ENCODE measurements at places on chromosomes 5 and 9.

DNA sequence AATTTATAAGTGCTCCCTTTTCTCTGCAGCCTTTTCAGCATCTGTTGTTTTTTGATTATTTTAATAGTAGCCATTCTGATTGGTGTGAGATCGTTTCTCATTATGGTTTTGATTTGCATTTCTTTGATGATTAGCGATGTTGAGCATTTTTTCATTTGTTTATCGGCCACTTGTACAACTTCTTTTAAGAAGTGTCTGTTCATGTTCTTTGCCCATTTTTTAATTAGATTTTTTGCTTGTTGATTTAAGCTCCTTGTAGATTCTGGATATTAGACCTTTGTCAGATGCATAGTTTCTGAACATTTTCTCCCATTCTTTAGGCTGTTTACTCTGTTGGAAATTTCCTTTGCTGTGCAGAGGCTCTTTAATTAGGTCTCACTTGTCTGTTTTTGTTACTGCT, 46.3 kb downstream of the FYB1 start:
- DNase-seq = no peak

DNA sequence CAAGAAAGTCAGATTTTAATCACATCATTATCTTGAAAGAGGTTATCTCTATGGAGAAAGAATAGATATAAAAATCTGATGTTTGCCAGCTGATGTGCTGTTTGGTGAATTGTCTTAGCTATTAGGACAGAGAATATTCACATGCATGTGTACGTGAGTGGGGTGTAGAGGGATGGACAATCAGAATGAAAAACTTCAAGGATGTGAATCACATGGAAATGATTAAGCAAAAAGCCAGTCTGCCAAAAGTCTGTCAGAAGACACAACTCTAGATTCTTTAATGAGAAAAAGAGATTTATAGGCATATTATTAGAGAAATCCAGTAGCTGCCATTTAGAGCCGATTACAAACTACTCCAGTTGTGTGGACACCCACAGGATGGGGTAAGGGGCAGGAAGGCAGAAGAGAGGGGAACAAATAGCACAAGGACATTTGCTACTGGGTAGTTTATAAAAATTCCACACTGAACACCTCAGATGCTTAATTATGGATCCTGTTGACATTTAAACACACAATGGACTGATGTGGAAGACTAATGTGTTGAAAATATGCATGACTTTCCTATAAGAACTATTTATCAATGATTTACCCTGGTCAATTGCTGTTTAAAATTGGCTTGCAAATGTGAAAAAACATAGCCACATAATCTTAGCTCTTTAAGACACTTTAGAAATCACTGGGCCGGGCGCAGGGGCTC, 127.4 kb downstream of the PTTG1 start:
- peak; percentile 37 for DNase-seq

GRCh38 chr5:53425687-53426511, 54.5 kb upstream of the FST start:
- peak; percentile 81 for DNase-seq

DNA sequence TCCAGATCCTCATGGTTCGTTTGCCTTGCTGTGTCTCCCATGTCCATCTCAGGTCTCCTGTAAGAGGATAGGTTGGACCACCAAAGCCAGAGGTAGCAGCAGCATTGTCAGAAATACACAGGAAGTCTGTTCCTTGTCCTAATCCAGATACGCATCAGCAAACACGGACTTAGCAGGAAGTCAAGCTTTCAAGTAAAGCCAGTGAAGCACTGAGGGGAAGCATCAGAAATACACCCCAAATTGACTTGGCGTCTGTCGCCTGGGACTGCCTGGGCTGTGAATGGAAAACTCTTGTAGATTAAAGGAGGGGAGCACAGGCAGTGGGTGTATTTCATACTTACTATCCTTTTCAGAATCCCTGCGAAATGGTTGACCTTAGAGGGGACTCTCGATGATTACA, 171.3 kb downstream of the PSAT1 start:
- DNase-seq = no peak

DNA sequence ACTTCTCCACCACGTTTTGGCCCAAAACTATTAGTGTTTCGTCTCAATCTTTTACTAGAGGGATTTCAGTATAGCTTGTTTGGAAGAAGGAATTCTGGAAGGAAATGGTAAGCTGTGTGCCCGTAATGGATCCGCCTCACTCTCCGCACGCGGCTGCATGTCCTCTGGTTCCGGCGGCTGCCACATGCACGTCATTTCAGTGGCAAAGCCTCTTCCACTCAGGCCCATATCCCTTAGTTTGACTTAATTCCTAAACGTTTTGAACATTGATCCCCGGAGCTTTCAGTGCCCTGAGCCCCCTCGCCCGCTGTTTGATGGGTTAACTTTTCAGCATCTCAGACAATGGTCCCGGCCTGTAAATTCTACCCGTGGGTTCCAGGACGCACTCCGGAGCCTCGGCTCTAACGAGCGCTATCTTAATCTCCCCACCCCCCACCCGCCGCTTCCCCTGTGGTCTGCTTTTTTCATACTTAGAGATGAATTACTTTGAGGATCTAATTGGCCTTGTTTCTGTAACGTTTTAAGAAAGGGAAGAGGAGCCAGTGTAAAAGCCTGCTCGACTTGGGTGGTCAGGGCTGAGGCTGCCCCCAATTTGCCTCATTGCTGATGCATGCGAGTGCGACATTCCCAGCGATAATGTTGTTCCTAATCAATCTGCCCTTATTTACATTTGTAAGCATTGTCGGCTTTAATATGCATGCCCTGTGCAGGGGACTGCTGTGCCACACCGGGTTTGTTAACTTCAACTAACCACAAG, 4.6 kb downstream of the PTCH1 start:
- no peak for DNase-seq

DNA sequence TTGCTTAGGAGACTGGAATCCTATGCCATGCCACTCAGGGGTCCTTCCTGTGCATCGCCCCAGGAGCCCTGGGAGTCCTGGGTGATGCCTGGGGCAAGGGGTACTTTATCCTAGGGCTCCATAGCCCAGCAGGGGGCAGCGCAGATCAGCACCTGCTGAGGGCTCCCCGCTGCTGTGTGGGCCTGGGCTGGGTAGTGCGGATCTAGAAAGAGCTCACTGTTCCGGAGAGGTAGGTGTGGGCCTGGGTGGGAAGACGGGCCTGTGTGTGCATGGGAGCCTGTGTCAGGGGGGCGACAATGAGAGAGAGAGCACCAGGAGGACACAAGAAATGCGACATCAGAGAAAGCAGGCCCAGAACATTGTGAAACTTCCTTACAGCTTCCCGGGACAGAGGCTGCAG, 11.4 kb upstream of the DAB2IP start:
- no peak for DNase-seq

DNA sequence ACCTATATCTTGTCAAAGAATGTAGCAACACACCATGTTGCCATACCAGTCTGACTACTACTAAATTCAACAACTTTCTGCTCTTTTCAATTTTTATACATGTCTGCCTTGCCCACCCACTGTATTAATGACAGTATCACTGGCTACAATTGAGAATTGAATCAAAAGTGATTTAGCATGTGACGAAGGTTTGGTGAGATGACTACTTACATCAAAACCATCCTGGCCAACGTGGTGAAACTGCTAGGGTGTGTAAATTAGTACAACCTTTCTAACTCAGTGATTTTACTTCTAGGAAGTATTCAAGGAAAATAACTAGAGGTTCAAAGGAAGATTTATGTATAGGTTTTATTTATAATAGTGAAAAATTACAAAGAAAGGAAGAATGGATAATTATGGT, 109.8 kb downstream of the UNC13B start:
- DNase-seq = no peak

DNA sequence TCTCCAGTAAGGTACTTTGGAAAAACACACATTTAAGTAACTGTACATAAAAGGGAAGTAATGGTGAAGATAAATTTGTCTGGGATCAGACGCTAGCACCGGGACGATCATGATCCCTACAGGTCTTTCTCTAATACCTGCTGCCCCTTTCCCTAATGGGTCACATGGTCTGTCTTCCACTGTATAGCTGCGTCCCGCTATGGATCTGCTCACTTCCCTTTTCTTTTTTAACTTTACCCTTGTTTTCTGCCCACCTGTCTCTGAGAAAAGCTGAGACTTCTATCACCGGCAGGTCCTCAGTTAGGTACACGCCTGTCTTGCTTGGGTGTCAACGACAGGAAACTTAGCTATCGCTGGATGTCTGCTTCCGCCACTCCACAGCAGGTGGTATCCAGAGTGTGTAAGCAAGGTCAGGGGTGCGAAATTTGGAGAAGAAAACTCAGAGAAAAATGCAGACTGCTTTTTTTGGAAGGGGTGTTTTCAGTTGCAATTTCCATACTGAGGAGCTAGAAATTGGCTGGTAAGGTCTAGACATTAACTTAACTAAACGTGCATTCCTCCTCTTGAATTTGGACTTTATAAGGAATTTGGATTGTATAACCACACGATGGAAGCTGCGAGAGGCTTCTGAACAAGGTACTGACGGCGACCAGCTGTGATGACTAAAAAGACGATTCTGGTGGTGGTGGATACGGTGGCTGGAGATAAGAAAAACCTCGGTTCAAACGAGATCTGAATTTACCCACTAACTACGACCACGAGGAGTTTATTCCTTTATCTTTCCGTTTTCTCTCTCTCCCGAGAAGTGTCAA, 1.1 kb upstream of the ICE1 start:
- peak; percentile 25 for DNase-seq

DNA sequence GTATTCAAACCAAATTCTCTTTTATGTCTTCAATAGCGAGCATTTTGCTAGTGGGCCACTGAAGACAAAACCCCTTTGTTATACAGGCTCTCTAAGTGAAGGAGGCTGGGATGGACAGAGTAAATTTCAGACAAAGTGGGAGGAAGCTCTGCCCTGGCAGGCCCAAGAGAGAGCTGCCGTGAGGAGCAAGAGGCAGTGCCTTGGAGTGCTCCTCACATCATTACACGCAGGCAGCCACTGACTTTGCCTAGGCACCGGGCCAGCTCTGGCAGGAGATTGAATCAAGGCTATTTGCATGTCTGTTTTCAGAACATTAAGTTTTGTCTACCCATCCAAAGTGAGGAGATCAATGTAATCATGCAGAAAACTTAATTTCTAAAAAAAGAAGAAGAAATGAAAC, 167.7 kb downstream of the CCDC192 start:
- peak; percentile 77 for DNase-seq

DNA sequence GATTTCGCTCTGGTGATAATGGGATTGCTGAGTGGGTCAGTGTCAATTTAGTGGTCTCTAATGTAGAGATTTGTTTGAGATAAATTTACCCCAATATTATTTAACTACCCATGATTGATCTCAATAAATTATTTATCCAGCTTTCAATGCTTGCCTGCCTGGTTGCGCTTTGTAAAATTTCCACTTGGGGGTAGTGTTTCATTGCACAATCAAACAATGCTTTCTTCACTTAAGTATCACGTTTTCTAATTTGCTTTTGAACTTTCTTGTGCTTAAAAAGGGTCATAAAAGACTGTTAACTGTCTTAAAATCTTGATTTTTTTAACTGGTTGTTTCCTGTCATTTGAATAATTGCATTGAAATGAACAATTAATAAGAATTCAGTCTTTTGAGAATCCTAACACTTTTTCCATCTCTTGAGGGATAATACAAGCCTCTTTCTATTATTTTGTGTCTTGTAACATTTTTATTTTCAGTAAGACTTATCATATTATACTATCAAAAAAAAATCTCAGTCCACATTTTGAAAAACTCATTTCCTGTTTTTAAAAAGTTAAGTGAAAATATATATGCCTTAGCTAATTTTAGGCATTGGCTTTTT, 18.7 kb downstream of the HSD17B4 start:
- DNase-seq = peak; percentile 63

- no peak for DNase-seq
These were observed 40.2 kb upstream of the DTWD2 start for GRCh38 chr5:119028575-119028974.

DNA sequence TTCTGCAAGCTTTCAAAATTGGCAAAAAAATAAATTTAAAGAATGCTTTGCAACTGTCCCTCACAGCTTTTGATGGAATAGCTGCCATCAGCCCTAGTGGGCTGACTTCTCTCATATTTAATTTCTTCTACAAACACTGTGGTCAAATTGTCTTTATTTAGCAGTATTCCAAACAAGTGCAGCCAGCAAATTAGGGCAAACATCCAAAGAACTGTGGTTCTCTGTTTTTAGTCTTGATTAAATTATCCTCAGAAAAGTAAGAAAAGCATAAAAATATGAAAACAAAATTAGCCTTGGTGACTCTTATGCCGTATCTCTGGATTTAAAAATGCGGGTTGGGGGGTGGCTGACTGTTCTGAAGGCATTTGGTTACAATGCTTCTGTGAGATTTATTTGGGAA, 95.8 kb upstream of the RETREG1 start:
- DNase-seq = peak; percentile 32

DNA sequence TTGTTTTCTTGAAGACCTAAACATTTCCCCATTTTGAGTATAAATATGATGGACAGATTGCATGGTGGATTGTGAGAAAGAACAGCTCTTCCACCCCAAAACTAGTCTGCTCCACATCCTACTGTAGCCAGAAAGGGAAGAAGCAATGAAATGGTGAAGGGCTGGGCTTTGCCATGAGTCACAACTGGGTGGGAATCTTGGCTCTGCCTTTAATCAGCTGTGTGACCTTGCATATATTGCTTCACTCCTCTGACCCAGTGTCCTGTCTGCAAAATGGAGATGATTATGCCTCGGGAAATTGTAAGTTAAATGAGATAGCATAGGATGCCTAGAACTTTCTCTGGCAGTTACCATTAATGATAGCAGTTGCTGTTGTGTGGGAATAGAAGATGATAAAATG, 101.9 kb downstream of the PDE8B start:
- DNase-seq = peak; percentile 18

DNA sequence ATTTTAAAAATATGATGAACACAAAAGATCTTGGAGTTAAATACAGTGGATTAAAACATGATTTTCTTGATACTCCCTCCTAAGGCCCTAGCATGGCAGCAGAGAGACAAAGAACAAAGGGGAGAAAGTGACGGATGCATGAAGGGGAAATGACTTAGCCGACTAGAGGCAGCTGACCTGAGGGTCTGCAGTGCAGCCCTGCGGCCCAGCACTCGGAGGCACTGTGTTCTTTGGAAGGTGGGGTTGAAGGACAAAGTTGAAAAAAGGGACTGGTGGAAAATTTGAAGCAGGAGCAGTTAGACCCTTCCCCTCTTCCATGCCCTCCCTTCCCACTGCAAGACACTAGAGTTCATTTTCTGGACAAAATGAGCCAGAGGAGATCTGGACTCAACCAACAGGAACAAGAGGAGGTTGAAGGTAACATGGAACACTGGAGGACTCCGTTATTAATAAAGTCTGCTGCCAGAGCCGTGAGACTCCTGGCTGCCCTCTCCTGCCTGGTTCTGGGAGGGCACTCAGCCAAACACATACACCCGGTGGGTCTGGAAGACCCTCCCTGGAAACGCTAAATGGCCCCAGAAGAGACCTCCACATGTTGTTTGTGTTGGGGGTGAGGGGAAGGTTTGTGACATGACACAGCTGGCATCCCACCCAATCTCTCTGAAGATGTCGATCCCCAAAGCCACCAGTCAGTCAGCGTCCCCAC, 98.1 kb downstream of the JMY start:
- no peak for DNase-seq

- DNase-seq = no peak
These were observed 9.5 kb downstream of the ISL1 start for GRCh38 chr5:51392689-51393199.
